ENCODE measurements at places on chromosomes 6 and 20. TPM values are rescaled to one million over a fixed set of nuclear protein-coding genes. Genes with fewer than 3 reads are reported as not detected.

GRCh38 chr6:151975795-151976194 is 168.3 kb downstream of the ESR1 start:
- H3K36me3 ChIP-seq: no peaks in the 10 kb centered on the region
- no peak overlapping the region for H3K4me3 ChIP-seq
- H3K27me3 ChIP-seq: no peaks in the 10 kb centered on the region
- H3K27ac ChIP-seq: no peak overlapping the region
- H3K4me1 ChIP-seq: no peaks in the 10 kb centered on the region
- no peak for DNase-seq

DNA sequence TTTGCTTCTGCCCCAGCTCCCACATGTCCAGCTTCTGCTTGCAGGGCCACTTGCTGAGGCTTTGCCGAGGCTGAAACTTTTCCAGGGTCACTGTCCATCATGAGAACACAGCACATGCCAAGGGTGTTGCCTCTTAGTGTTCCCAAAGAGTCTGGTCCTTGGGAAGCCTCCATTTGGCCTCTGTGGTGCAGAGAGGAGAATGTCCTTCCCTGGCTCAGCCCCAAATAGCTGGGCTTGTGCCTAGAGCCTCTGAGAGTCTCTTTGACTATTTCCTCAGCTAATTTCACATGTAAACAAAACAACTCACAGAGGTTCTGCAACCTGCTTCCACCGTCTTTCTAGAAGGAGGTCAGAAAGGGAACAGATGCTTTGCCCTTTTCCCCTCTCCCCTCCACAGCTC is 40.4 kb upstream of the RAB23 start:
- DNase-seq: peak; percentile 43
- H3K4me3 ChIP-seq: no peak overlapping the region
- peak overlapping the region; percentile 71 for H3K27ac ChIP-seq

DNA sequence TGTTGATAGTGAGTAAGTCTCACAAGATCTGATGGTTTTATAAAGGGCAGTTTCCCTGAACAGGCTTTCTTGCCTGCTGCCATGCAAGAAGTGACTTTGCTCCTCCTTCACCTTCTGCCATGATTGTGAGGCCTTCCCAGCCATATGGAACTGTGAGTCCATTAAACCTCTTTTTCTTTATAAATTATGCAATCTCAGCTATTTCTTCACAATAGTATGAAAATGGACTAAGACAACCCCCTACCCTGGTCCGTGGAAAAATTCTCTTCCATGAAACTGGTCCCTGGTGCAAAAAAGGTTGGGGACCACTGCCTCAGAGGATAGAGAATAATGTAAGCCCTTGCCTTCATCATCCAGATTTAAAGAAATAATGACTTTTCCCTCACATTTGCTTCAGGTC is 861.3 kb downstream of the QKI start:
- no peaks in the 10 kb centered on the region for H3K36me3 ChIP-seq
- H3K27ac ChIP-seq: no peak overlapping the region
- H3K4me1 ChIP-seq: no peaks in the 10 kb centered on the region

The C6orf141 gene
- total RNA-seq: 29.8 TPM

The SLC16A10 gene
- total RNA-seq: 14.6 TPM

The PFDN6 gene
- total RNA-seq: 15.2 TPM

The JPH2 gene
- 7.6 TPM for total RNA-seq

Data from stomach (tissue), 19 donors.